ENCODE measurements at places on chromosomes 3 and 15. TPM values are rescaled to one million over a fixed set of nuclear protein-coding genes. Genes with fewer than 3 reads are reported as not detected.

Gene PDE8A
- total RNA-seq = 25.1 TPM

Gene CACNA2D3
- not detected for total RNA-seq

Gene GPR149
- not detected for total RNA-seq

- no peak for DNase-seq
These were observed 244.2 kb downstream of the LSAMP start for GRCh38 chr3:116200956-116201690.

- DNase-seq = no peak
These were observed 135.6 kb downstream of the TJP1 start for GRCh38 chr15:29686445-29687203.

Measured in activated CD4-positive, alpha-beta memory T cell treated with anti-CD3 and anti-CD28 coated beads, Interleukin-2, amount 10 ng/mL, durations not matched to agents 7 days and 5 days (primary cell).